Activated CD4-positive, alpha-beta T cell treated with anti-CD3 and anti-CD28 coated beads, Interleukin-2, amount 50 U/mL, for 48 hours (primary cell): ENCODE measurements at places on chromosomes 1 and 21.

DNA sequence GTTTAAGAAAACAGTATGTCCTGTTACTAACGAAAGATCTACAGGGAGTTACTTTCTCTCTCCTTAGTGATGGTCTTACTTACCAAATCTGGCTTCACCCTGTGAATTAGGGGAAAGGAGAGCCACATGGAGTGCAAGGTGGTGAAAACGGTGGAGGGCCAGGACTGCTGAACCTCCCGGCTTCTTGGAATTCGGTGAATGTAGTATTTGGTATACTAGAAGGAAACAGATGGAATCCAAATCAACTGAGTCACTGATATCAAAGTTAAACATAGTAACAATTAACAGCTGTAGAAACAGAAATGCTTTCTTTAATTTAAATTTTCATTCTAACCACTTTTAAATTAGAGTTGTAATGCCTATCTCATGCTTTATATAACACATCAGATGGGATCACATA is 45.7 kb downstream of the ALG14 start:
- DNase-seq = no peak

DNA sequence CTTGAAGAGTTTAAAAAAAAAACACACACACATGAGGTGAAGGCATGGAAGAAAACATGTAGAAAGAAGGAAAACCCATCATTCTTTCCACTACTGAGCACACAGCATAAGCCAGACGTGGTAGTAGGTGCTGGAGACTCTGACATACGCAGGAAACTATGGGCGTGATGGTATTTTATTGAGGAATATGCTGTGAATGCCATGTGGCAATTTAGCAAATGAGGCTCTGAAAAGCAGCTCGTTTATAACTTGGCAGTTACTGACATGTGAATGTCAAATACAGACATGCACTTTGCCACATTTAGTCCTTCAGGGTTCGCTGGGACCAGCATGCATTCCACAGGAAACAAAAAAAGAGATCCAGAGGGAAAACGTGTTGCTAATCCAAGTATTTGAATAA is 74.3 kb upstream of the IFNAR2 start:
- no peak for DNase-seq

GRCh38 chr1:16605213-16605525 is 8.2 kb downstream of the NBPF1 start:
- DNase-seq = no peak

DNA sequence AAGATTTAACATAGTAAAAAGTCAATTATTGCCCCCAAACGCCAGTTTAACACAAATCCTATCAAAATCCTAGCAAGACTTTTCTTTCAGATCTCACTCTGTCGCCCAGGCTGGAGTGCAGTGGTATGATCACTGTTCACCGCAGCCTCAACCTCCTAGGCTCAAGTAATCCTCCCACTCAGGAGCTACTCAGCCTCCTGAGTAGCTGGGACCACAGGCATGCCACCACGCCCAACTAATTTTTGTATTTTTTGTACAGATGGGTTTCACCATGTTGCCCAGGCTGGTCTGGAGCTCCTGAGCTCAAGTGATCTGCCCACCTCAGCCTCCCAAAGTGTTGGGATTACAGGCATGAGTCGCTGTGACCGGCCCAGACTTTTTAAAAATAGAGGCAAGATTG is 4.8 kb downstream of the SNIP1 start:
- DNase-seq = no peak

- no peak for DNase-seq
Observed at GRCh38 chr1:3024588-3024987, 3.3 kb downstream of the ACTRT2 start.
